Mucosa of descending colon (tissue), 3 donors: ENCODE measurements at places on chromosomes 12 and 14. TPM values are rescaled to one million over a fixed set of nuclear protein-coding genes. Genes with fewer than 3 reads are reported as not detected.

The KCNH5 gene
- total RNA-seq = not detected

The PZP gene
- not detected for total RNA-seq

The TEX22 gene
- 0.84 TPM for total RNA-seq

The ZNF891 gene
- 4.3 TPM for total RNA-seq

The TCTN2 gene
- total RNA-seq = 5.2 TPM
